ENCODE measurements at places on chromosomes 7 and 10.

DNA sequence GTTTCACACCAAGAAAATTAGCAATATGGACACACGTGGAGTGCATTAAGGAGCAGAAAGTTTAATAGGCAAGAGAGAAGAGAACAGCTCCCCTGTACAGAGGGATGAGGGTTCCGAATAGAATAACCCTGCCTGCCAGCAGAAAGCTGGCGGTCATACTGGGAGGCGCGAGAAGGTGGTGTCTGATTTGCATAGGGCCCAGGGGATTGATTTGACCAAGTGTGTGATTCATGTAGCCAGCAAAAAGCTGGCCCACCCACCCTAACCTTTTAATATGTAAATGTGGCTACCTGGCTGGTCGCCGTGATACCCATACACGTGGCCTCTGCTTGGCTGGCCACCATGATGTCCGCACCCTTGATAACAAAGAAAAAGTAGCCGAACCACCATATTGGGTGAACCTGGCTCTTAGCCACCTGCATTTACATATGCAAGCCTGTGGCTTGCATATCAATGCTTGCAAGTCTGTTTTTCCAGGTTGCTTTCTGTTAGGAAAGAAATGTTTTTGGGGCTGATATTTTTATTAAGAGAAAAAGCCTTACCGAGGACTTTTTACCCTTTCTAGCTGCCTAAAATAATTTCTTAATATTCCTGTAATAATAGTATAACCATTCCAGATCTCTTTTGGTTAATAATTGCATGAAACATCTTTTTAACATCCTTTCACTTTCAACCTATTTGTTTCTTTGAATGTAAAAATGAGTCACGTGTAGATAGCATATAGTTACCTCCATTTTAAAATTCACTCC is 20.5 kb upstream of the VWDE start:
- no peak for DNase-seq

DNA sequence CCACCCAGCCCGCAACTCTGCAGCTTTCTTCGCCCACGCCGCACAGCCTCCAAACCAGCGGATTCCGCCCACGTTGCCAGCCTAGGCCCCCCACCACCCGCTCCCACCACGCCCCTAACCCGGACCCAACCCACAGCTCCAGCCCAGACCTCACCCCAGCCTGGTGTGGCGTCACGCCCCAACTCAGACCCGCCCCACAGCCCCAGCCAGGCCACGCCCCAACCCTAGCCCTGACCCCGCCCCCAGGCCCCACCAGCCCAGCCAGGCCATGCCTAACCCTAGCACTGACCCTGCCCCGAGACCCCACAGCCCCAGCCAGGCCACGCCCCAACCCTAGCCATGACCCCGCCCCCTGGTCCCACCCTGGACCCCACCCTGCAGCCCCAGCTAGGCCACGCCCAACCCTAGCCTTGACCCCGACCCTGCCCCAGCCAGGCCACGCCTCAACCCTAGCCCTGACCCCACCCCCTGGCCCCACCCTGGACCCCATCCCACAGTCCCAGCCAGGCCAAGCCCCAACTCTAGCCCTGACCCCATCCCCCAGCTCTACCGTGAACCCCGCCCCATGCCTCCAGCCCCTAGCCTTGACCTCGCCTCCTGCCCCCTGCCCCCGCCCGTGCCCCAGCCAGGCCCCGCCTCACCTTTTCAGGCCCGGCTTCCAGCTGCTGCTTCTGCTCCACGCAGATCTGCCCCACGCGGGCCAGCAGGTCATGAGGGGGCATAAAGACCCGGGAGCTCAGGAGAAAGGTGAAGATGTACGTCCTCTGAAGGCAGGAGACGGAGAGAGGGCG is 64.0 kb downstream of the RASGEF1A start:
- DNase-seq = no peak

- no peak for DNase-seq
These were observed 11.7 kb upstream of the PWWP2B start for GRCh38 chr10:132385389-132385667.

DNA sequence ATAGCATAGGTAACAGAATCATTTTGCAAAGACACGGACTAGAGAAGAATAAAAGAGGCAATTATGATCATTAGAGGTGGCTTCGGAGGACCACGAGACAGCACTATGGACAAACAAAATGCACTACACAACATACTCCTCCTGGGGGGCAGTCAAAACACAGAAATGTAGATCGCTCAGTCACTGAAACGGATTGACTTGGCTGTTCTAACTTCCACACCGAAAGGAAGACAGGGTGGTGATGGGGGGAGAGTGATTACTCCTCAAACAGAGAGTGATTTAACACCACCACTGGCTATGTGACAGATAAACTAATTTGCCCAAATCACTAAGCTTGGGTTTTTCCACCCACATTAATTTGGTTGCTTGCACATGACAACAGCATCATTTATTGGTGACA is 14.1 kb upstream of the PPA1 start:
- DNase-seq = no peak

DNA sequence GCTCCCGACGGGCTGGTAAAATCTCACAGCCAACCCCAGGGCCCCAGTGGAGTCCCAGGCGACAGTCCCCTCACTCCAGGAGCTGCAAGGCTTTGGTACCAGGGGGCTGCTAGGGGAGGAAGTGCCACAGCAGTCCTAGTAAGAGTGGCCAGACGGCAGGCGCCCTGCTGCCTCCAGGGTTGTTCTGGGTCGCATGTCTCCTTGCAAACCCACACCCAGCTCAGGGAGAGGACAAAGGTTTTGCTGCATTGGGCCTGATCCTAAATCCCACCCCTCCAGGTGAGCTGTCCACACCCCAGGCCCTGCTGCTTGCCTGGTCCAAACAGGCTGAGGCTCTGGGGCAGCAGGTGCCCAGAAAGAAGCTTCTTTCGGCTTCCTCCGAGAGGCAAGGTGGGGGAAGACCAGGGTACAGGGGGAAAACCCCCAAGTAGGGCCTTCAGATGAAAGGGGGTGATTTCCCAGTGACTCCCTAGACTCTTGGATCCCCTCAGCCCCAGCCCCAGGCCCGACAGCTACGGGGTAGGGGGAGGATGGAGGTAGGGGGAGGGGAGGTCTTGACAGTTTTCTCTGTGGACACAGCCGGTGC is 4.2 kb upstream of the KCP start:
- no peak for DNase-seq

GRCh38 chr7:118280319-118281012 is 56.0 kb downstream of the ANKRD7 start:
- DNase-seq = peak; percentile 39

DNA sequence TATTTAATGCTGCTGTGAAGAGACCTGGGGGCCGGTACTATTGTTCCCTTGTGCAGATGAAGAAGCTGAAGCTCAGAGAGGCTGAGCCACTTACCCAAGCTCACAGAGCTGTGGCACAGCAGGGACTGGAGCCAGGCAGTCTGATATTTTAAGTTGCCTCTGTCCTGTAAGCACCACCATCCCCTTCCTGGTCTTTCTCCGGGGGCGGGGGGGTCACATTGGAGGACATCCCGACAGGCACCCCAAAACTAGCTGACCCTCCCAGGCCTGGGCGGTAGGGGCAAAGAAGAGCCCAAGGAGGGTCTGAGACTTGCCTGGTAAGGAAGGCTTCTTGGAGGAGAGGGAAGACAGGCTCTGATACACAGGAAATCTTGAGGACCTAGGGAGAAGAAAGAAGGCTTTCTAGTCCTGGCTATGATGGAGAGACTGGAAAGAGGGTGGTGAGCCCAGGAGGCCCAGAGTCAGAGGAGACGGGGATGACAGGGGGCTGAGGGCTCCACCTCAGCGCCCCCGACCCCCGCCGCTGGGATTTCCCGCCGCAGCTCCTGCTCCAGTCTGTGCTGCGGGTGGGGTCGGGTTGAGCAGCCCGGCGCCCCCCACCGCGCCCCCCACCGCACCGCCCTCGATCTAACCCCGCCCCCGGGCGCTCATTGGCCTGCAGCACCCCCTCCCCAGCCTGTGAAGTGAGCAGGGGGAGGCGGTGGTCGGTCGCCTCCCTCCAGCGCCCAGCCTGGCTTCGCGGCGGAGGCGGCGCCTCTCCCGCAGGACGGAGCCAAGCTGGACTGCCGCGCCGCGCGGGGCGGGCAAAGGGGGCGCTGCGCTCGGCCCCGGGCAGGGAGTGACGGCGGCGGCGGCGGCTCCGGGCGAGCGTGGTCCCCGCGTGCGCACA is at the start of gene ADCYAP1R1:
Gene ADCYAP1R1 (plus strand): TSS at position 711 of the 889 bp plus-strand sequence. CDS start 10,957 bp downstream, outside the sequence.
- no peak for DNase-seq

DNA sequence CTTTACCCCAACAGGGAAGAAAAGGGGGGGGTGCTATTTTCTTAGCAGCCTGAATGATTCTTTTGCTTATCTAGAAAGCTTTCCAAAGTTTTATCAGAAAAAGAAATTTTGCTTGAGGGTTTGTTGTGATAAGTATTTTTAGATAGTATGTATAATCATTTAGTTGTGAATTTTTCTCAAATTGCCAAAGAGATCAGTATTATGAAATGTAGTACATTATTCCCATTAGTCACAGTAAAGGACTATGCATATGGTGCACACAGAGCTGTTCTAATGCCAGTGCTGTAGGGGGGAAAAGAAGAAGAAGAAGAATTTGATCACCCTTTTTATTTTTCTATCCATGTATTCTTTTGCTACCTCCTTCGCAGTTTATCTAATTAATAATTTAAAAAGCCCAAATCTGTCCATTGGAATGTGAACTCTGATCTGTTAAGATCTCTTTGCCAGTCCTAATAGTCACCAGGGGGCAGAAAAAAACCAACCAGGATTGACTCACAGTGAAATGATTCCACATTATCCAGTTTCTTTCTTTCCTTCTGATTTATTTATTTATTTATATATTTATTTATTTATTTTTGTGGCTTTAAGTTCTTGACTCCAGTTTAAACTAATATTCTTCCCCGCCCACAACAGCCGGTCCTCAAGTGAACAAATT is 4.7 kb downstream of the RBM20 start:
- no peak for DNase-seq

- no peak for DNase-seq
These were observed 182.2 kb upstream of the AOAH start for GRCh38 chr7:36906448-36906847.

GRCh38 chr10:126459878-126460481 is 71.7 kb upstream of the ADAM12 start:
- DNase-seq = no peak

- DNase-seq = no peak
These were observed 114.3 kb downstream of the CDK14 start for GRCh38 chr7:90710466-90710850.

DNA sequence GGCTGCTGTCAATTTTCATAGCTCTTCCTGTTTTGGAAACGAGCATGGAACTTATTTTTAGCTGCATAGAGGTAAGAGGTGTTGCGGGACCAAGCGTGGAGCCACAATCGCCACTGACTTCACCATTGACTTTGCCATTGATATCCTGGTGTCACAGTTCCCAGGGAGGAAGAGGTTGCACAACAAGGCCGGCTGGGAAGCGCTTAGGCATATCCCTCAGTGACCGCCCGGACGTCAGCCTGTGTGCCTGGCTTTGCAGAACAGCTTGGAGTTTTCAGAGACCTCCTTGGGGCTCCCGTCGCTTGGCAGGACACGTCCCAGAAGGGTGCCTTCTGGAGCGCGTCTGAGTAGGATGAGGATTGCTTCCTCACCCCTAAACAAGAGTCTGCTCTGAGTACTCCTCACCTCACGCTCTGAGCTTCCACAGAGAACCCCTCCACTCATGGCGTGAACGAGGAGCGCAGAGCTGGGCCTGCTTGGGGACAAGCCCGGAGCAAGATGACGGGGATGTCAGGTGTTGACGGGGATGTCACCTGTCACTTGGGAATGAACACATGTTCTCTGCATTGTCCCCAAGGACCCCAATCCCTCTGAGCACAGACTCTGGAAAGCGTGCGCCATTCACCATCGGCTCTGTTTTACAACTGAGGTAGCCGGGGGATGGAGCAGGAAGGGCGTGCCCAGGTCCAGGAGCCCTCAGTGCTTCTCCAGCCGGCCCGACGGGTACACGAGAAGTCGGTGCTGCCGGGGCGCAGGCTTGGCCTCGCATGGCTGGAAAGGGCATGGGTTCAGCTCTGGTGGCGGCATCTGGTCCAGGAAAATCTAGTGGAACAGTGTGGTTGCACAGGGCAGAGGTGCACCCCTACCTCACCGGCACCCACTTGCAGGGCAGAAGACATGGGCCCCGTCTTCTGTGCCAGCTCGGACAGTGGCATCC is 192.3 kb upstream of the SHH start:
- no peak for DNase-seq

DNA sequence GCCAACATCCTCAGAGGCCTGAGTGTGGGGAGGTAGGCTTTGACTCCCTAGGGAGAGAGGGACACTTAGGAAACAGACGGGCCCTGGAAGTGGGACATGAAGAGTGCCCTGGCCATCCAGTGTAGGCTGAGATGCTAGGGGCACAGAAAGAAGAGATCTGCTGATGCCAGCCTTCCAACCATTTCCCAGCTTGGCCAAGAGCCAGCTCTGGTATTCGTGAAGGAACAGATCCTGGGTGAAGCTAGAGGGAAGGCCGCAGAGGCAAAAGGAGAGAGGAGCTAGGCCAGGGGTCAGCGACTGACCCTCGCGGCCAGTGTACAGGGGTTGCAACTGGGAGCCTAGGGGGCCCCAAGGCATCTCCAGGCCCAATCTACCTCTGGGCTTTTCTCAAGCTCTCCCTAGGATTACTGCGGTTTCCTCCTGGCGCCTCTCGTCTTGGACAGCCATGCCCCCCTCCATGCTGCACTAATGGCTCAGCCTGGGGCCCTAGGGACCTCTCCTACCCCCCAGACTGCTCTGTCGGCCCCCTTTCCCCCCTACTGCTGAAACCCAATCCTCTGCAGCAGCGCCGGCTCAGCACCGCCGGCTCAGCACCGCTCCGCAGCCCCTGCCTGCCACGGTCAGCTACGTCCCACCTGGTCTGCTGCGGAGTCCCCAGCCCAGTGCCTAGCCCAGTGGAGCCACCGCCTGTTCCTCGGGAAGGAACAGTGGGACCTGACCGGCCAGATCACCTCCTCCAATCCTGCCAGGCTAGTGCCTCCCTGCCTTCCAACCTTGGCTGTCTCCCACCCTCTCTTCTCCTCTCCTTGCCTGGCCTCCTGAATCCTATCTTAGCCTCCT is at the start of gene ASIC3:
Gene ASIC3 (plus strand): TSS at position 556 of the 840 bp plus-strand sequence. CDS start 355 bp downstream, outside the sequence.
- no peak for DNase-seq

DNA sequence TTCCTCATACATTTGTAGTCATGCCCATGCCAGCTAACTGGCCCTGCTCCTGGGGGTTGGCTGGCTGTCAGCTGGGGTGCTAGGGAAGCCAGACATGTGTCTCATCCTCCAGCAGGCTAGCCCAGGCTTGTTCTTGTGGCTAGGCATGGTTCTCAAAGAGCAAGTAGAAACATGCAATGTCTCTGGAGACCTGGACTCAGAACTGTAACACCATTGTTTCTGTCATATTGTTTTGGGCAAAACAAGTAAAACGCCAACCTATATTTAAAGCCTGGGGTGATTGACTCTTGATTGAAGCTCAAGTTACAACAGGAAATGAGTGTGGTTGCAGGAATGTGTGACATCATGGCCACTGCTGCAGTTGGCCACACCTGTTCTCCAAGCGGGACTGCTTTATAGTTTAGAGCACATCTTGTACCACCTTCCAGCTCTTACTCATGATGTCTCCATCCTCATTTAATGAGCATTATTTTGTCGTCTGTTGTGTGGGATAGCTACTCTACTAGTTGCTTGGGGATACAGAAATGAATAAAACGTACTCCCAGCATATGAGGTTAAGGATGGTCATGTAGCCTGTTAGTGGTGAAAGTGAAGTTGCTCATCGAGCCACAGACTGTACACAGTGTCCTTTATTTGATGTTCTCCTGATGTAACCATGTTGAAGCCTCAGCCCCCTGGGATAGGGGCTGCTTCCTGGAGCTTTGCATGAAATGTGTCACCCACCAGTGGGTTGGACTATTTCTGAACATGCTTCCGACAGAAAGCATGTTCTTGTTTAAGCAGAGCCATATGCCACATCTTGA is 168.4 kb downstream of the SORCS3 start:
- DNase-seq = peak; percentile 0
